ENCODE measurements at places on chromosomes 13 and 19.

GRCh38 chr13:111458739-111459138 is 138.3 kb downstream of the TEX29 start:
- DNase-seq, result no peak

- no peak for DNase-seq
These were observed 6.5 kb downstream of the PLEKHG2 start for GRCh38 chr19:39419003-39419402.

DNA sequence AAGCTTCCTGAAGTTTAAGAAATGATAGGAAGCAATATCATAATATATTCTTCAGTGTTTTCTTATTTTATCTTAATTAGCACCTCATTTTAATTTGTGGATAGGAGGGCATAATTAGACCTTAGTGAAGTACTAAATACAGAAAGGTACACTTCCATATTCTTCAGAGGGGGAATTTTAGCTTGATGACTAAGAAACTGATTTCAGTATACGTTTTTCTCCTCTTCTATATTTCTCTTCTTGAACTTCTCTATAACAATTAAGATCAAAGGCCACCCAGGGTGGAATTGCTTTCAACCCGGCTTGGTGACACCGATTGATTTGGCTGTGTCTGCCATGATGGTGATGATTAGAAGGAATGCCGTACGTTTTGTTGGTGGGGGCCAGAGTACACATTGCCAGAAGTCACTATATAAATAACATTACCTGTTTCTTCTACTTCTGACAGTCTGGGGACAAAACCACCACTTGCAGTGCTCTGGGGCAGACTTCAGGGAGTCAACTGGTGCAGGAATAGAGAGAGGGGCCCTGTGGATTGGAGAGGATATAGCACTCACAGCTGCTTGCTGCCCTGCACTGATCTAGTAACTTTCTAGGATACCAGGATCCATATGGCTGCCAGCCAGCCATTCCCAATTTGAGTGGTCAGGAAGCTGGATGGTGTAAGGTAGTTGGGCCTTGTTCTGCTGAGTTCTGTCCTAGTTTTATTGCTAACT is 73.8 kb downstream of the SPATA13 start:
- DNase-seq, result no peak

DNA sequence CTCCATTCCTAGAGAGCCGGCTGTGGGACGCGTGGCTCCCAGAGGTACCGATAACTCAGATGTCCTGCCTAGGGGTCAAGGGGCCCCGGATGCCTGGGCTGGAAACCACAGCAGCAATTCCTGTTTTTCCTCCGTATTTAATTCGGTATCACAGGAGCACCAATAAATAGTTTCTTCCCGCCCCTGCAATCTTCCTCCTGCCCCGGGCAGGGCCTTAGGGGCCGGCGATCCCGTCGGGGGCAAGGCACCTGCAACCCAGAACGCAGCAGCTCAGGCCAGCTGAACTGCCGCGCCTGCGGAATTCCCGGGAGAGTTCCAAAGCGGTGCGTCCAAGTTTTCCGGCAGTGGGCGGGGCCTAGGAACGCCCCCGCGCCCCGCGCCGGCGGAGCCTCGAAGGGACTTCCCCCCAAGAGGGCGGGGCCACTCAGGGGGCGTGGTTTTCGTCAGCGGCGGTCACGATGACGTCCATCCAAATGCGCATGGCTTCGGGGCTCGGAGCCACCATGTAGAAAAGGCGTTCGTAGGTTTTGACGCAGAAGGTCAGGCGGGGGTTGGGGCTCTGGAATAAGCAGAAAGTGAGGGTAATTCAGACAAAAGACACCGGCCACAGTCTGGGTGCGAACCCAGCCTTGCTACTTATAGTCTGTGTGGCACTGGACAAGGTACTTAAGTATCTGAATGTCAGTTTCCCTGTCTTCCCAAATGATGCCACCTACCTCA is 9.7 kb upstream of the LYPD3 start:
- DNase-seq, result peak; percentile 98

DNA sequence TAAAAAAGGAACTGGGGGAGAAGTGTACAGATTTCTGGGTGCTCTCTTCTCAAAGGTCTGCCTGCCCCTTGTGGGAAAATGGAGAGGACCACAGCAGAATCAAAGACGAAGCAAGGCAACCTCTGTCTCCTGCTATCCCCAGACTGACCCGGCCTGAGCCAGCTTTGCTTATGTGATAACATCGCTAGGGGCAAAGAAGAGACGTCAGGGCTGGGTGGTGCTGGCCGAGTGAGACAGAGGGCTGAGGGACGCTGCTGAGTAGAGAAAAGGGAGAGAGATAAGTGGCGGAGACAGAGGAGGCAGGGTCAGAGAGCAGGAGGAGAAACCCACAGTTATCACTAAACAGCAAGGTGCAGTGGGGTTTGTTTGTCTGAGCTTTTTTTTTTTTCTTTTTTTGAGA is 4.6 kb upstream of the MUC16 start:
- no peak for DNase-seq

DNA sequence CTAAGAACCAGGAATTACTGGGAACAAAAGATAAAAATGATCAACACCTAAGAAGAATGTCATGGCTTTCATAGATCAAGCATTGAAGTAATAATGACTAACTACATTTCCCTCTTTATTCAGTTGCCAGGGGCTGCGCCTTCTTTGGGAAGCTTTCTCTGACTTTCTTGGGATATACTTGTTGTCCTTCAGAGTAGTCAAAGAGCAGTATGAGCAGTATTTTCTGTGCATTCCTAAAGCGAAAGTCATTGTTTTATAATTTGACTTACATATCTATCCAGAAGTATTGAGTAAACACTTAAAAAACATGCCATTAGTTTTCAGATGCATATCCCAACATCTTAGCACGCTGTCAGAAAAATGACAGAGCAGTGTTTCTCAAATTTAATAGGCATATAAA is 2412.4 kb downstream of the PCDH9 start:
- no peak for DNase-seq

- no peak for DNase-seq
These were observed 181.1 kb downstream of the DCT start for GRCh38 chr13:94298346-94298745.

- DNase-seq, result no peak
These were observed 854.3 kb downstream of the UQCRFS1 start for GRCh38 chr19:28358633-28359032.

DNA sequence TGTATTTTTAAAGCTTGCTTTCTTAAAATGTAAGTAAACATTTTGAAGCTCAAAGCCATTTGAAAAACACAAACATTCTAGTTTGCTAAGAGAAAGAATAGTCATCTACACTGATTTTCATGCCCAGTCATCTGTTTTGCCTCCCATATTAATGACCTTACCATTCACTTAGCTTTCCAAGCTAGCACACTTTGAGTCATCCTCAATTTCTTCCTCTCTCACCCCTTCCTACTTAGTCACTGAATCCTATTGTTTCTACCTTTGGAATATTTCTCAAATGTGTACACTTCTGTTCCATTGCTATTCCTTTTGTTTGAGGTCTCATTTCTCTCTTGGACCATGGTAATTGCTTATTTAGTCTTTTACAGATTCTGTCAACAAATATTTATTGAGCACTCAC is 7.3 kb upstream of the HS6ST3 start:
- no peak for DNase-seq

- DNase-seq, result no peak
These were observed 716.4 kb downstream of the PCDH9 start for GRCh38 chr13:66513728-66514127.

DNA sequence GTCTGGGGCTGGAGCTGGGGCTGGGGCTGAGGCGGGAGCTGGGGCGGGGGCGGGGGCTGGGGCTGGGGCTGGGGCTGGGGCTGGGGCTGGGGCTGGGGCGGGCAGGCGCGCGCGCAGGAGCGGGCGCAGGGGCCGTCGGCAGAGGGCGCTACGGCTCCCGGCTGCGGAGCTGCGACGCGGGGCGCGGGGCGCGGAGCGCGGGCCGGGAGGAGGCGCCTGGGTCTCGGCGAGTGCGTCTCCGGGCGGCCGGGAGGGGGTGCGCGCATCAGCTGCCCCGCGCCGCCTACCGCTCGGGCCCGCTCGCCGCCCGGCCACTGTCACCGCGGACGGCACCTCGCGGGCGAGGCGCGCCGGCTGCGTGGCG is 422 bp upstream of the MTUS2 start:
- peak; percentile 67 for DNase-seq

GRCh38 chr13:51594432-51594831 is 10.2 kb downstream of the WDFY2 start:
- DNase-seq, result no peak

GRCh38 chr13:46079770-46080169 is 25.1 kb downstream of the CPB2 start:
- DNase-seq, result no peak

DNA sequence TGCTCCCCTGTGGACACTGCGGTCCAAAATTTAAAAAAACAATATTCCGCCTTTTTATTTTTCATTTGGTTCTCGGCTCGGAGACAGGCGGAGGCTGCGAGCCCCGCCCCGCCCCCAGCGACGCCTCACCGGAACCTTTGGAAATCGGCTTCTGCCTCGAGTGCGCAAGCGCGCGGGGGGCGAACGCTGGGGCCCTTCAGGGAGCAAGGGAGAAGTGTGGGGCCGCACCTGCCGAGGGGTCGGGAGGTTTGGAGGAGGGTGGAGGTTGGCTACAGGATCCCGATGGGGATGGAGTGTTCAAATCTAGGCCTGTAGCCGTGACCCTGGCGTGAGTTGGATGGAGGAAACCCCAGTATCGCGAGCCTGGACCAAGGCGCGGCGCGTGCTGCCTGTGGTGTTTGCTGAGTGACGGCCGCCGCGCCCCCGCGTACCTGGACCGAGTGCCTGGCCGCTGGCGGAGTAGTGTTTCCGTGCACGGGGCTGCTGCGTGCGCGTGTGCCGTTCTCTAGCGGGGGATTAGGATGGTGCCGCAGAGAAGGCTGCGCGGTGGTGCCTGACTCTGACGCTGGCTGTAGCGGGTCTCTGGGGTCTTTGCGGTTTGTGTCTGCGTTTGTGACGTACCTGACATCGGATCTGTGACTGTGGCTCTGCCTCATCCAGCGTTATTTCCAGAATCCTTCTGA is 565 bp upstream of the ZFP30 start:
- peak; percentile 92 for DNase-seq

DNA sequence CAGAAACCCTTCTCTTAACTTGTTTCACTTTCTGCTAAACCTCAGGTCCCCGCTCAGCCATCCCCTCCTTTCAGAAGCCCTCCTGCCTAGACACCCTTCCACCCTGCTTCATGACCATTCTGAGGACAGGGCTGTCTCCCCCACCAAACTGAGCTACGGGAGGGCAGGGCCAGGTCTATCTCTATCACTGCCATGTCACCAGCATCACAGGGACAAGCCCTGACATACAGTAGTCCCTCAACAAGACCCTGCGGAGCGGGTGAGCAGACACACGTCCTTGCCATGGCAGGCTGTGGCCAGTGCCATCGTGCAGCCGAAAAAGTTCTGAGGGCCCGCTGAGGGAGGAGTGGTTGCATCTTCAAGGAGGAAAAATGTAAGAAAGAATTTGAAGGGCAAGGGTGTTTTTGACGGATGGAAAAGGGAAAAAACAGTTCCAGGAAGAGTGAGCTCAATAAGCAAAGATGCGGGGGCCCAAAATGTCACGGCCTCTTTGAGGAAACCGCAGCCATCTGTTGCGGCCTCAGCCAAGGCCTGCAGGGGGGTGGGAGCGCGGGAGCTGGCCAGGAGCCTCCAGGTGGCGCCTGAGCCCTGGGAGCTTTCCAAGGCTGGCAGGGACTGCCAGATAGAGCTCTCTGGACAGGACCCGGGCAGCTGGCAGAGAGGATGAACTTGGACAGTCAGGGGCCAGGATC is 8.1 kb downstream of the PTGIR start:
- peak; percentile 82 for DNase-seq

DNA sequence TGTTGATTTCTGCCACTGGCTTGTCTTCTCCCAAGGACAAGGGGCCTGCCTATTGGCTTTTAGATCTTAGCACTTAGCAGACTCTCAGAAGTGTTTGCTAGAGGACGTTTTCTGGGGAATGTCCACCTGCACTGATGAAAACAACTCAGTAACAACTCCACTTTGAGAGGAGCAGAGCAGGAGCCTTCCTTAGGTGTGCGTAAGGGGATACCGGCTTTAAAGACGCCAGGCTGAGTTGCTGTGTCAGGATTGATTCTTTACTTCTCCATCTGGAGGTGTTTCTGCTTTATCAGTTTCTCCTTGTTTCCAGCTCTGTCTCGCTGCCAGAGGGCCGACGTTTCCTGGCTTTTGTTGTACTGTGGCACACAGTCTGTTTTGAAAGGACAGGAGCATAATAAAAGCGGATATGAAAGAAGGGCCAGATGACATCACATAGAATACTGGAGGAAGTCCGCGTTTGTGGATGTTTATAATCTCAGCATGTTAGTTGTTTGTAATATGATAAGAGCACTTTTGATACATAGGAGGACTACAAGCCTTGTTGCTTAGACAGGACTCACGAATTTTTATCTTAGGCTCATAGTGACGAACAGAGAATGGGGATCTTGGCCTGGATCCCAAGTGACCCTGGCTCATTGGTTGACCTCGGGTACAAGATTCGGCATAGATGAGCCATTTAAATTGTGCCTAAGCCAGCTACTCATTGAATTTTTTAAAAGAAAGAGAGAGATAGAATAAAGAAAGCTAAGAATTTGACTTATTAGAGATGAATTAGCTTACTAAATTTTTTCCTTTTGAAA is 34.6 kb downstream of the COL4A2 start:
- DNase-seq, result no peak

DNA sequence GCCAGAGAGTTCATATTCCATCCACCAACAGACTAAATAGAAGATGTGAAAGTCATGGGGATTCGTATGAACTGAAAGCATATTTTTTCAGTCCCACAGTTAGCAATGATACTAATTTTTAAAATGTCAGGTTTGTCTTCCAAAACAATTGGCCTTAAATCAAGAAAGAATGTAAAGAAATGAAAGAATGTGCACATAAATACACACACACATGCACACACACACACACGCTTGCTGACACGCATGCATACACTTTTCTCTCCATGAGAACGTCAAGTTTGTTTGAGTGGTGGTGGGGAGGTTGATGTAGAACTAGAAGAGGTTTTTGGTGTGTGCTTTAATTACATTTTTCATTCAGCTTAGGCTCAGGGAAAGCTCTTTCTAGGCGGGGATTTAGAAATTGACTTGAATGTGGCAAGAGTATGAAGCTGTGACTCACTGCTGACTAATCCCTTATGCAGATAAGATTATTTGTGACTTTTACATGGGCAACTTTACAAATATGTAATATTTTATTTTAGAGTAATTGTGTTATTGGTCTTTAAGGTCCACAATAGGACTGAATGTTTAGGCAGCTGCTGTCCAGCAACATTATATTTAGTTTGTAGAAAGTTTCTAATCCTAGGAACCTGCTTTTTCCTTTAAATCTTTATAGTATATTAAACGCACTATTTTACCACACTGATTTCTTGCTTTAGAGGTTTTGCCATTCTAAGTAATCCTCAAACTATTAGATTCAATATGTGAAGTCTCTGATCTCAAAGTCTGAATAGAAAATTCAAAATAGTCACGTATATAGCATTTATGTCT is 18.8 kb downstream of the FLT1 start:
- DNase-seq, result no peak

DNA sequence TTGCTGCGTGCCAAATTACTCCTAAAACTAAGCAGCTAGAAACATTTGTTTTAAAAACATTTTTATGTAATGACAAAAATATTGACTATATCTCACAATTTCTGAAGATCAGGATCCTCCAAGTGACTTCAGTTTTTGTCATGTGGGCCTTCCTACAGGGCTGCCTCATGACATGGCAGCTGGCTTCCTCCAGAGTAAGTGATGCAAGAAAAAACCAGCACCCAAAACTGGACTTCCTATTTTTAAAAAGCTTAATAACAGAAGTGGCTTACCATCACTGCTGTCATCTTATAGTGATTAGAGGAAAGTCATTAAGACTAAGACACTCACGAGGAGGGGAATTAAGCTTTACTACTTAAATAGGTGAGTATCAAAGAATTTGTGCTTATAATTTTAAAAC is 681.7 kb downstream of the PCDH17 start:
- DNase-seq, result no peak

GRCh38 chr13:98886587-98887230 is 91.2 kb downstream of the DOCK9 start:
- no peak for DNase-seq
